ENCODE measurements at places on chromosomes 5 and 9. TPM values are rescaled to one million over a fixed set of nuclear protein-coding genes. Genes with fewer than 3 reads are reported as not detected.

DNA sequence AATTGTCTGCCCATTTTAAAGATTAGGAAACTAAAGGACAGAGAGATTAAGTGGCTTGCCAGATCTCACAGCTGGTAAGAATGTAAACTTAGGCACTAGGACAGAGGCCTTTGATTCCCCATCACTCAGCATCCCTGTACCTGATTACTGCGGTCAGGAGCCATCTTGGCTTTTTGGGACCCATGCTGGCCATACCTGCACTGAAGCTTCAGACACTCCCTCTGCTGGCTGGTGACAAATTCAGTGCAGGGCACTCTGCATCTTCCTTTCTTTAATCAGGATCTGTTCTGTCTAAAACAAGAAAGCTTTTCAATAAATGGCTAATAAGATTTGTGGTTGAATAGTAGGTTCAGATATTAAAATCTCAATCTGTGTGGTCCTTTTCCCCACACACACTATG, 215.5 kb upstream of the RORB start:
- DNase-seq: no peak

DNA sequence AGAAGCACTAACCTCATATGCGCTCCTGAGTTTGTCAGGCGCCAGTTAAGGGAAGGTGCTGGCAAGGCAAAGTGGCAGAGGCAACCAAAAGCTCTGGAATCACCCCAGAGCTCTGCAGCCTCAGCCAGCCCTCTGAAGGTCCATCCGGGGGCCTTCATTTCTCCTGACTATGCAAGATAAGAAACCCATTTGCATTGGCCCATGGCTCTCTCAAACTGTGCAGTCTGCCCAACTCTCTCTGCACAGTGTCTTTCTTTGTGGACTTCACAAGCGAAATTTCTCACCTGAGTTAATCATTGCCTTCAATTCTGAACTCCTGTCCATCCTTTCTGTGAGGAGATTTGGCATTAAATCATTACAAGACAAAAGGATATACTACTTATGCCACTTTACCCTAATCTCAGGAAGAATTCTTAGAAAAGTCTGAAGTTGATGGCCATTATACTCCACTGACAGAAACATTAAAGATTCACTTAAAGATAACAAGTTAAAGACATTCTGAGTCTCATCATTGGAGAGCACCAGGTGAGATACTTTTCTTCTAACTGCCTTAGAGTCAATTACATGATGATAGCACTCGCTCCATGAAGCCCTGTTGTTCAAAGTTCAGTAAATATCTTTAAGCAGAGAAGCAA, 235.6 kb downstream of the SPOCK1 start:
- DNase-seq: no peak

DNA sequence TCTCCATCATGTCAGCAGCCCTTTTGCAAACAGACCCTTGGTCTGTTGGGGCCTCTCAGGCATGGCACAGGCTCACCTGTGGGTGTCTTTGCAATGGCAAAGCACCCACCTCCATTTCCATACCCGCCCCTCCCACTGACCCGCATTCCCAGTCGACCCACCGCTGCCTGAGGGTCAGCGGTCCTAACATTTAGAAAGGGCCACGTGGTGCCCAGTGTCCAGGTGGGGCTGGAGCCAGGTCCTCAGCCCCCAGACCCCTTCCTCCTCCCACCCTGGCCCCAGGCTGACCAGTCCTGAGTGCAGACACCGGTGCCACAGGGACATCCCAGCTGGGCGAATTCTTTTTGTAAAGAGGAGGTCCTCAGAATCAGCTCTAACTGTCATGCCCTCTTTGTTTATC, 43.3 kb upstream of the CEP72 start:
- DNase-seq: peak; percentile 50

- DNase-seq: peak; percentile 57
Observed at GRCh38 chr9:126505697-126506346, 107.9 kb upstream of the LMX1B start.

DNA sequence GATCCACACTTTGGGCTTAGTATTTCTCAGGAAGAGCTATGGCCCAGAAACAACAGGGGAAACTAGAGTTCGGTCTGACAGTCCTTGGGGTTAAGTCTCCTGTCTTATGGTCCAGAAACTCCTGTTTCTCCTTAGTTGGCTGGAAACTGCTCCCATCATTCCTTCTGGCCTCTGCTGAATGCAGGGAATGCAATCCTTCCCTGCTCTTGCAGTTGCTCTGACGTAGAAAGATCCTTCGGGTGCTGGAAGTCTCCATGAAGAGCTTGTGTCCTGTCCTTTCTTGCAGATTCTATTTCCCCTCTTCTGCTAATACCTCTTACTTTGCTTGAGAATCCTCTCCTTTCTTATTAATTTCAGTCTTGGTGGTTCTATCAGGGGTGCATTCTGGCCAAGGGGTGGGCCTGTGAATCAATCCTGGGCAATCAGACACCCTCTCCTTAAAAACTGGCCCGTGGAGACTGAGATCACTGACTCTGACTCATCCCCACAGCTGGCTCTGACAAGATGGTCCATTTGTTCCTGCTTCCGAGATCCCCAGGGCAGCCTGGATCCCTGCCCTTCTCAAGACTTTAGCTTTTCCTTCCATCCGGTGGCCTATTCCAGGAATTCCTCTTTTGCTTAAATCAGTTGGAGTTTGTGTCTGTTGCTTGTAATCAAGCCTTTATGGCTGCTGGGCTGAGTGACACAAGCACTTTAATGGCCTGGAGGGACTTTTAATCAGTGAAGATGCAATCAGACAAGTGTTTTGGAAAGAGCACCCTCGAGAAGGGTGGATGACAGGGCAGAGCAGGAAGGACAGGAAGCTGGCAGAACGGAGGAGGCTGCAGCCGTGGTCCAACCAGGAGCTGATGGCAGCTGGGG, 23.7 kb downstream of the PTGS1 start:
- DNase-seq: peak; percentile 88

GRCh38 chr5:31194892-31195555, 1.5 kb downstream of the CDH6 start:
- no peak for DNase-seq

- DNase-seq: no peak
Observed at GRCh38 chr5:150146862-150147601, 8.6 kb downstream of the PDGFRB start.

GRCh38 chr9:9341203-9341602, 1271.6 kb downstream of the PTPRD start:
- DNase-seq: no peak

The TAF1L gene
- total RNA-seq: 0.05 TPM

GRCh38 chr9:93037476-93037971, 21.0 kb upstream of the SUSD3 start:
- DNase-seq: no peak

DNA sequence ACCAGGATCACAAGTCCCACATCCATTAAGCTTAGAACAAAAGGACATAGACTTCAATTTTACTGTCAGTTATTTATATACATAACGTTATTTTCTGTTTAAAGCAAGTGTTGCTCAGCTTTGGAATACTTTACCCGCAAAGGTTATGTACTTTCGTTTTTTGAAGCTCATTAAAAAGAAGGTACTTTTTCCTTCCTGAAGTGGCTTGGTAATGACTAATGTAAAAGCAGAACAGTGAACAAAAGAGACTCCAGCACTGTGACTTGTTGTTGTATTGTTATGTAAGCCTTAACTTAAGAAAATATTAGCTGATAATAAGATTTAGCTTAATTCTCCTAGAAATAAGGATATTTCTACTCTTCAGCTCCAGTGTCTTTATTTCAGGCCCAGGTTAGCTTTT, 97.3 kb upstream of the SLCO6A1 start:
- no peak for DNase-seq

- DNase-seq: no peak
Observed at GRCh38 chr9:134793288-134794188, 87.1 kb upstream of the FCN2 start.

DNA sequence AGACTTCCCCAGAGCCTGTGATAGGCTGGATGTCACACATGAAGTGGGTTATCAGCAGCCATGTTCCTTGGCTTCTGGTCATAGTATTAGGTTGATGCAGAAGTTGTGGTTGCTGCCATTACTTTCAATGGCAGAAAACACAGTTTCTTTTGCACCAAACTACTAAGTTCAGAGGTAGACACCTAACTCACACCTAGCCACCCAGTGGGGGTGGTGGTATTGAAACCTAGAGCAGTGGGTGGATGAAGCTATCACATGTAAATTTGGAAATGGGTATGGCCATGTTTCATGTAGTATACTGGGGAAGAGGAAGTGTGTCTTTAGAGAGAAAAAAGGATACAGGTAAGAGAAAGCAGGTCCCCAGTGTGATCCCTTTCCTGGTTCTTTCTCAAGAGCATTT, 347.9 kb upstream of the SEMA6A start:
- DNase-seq: no peak

The ACER2 gene
- total RNA-seq: 3.5 TPM

DNA sequence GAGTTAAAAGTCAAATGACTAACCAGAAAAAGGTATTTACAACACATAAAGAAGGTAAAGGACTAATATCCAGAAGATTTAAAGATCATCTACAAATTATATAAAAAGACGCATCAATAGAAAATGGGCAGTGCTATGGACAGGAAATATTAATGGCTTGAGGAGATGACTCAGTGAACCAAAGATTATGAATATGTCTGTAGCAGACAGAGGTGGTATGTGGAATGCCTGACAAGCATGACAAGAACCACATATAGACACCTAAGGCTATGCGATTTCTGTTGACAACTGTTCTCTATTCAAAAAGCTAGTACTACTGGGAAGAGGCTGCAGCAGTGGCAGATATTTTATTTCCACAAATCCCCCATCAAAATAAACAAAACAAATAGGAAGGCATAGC, 177.0 kb upstream of the SH3GL2 start:
- no peak for DNase-seq

The ARL14EPL gene
- not detected for total RNA-seq

- no peak for DNase-seq
Observed at GRCh38 chr5:52685566-52685965, 102.2 kb upstream of the ITGA1 start.

- no peak for DNase-seq
Observed at GRCh38 chr9:90420768-90421513, 221.7 kb downstream of the DIRAS2 start.

DNA sequence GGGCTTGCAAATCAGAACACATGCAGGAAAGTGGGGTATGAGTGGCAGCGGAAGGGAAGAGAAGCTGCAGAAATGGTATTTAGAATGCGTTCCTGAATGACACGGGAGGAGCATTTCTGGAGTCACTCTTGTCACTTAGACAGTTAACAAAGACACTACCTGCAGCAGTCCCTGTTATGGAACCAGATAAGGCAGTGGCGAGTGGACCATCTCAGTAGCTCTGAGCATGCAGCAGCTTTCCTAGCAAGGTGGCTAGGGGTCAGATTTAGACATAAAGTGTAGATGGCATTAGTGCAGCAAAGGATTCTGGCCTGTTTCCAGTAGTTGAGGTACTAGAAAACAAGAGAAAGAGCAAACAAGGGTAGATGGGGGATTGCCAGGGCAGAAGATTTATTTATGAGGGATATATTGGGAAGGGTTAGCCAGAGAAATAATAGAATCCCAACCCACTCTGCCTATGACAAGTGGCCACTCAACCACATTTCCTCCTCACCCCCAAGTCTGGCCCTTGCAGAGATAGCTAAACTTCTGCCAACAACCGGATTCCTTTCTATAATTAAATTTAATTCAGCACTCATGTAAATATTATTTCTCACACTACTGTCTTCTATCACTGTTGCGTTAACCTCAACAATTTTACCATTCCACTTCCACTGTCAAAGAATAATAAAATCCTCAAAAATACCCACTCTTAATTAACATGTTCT, 201.6 kb downstream of the DCP2 start:
- DNase-seq: no peak

The RFESD gene
- 1.1 TPM for total RNA-seq
